Esophagus muscularis mucosa (tissue), 4 donors: ENCODE measurements at places on chromosomes 5 and 9. TPM values are rescaled to one million over a fixed set of nuclear protein-coding genes. Genes with fewer than 3 reads are reported as not detected.
A peak's percentile ranks its signal among the peaks of the same experiment; 100 is the strongest.

GRCh38 chr5:108546939-108547338, 165.0 kb upstream of the FBXL17 start:
- DNase-seq: no peak

GRCh38 chr5:172869691-172870090, 35.6 kb downstream of the ERGIC1 start:
- DNase-seq: no peak

DNA sequence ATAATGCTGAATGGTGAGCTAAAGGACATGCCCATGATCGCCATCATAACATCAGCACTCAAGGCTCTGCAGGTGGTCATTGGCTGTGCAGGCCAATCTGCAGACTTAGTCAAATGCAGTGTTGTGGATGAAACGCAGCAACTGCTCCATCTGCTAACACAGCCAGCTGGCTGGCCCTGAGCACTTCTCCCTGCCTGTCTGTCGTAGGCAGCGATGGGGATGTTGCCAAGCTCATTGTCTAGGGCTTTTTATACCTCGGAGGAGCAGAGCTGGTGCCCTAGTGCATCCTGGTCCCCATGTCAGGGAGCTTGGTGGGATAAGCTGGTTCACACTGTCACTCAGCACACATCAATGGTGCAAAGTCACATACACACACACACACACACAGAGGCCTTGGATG, 189.4 kb downstream of the TENT4A start:
- DNase-seq: peak; percentile 84

DNA sequence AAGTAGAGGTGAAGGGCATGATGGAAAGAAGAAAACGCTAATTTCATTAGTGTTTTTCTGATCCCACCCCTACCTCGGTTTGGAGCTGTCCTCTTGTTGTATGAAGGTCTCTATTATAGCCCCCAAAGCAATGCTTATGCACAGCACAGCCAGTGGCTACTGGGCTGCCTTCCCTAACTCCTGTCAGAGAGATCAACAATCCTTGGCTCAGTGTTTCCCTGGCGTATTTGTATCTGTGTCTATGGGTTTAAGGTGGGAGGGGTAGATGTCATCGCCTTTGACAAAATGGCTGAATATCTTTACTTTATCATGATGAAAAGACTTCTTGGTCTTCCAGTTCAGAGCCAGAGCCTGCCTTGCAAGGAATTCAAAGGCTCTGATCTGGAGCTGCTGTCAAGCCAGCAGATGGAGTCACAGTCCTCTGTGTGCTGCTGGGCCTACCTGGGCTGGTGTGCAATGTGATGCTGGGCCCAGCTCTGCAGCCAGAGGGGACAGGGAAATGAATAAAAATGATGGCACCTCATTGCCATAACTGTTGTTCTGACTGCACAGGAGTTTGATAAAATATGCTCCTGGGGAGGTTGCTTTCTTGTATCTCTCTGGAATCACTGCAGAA, 20.1 kb upstream of the HSPA9 start:
- DNase-seq: no peak

GRCh38 chr5:177368869-177369644, 11.3 kb downstream of the RGS14 start:
- DNase-seq: no peak

GRCh38 chr5:120372899-120373298, 91.2 kb upstream of the PRR16 start:
- no peak for DNase-seq

DNA sequence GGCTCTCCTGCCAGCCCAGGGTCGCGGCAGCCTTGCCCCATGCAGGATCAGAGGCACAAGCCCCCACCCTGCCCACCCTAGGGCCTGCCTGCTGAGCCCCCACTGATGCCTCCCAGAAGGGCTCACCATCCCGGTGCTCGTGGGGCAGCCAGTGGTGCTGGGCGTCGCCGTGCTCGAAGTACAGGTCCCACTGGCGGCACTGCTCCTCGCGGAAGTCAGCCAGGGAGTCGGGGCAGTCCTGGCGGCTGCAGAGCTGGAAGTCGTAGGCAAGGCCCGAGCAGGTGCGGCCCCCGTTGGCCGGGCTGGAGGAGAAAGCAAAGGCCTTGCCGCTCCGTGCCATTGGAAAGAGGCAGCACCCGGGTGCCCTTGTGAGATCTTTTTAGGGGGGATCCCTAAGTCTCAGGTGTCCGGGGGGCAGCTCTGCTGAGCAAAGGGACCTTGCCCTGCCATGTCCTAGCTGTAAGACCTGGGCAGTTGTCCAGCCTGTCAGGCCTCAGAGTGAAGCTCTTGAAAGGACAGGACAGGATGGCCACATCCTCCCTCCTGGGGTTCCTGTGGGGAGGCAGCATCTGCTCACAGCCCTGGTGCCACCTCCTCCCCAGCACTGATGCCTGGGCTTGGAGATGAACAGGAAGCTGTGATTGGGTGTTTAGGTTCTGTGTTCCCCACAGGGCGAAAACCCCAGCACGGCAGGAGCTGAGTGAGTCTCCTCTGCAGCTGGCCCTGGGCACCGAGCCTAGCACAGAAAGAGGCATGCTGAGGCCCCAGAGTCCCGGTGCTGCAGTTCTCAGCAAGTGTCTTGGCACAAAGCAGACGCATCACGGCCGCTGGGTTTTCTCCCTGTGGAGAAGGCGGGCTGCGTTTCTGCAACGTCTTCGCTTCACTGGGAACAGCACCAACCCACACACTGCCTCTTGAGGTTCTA, 77.7 kb downstream of the ZNF354C start:
- DNase-seq: no peak

DNA sequence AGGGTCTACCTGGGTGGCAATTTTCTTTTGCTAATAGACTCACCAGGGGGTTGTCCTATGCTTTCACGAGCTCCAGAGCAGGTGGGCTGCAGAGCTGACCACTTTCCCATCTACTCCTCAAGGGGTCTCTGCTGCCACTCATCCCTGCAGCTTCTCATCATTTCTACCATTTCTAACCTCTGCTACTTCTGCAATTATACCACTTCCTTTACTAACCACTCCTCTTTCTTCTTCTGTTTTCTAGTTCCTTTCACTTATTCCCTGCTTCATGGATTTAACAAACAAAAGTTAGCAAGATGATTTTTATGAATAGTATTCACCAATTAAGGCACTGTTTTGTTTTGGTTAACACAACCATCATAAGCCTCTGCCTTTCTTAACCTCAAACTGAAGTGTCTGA, 34.5 kb upstream of the NIPBL start:
- DNase-seq: no peak

DNA sequence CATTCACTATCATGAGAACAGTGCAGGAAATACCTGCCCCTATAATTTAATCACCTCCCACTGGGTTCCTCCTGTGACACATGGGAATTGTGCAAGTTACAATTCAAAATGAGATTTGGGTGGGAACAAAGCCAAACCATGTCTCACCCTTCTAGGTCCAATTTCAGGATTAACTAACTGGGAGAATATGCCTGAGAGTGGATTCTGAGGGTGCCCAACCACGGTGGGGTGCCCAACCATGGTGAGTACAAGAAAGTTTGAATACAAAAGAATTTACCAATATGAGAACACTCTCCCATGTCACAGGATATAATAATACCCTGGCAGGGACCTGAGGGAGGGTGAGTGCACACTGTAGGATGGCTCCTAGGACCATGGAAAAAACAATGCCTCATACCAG, 17.2 kb upstream of the GDA start:
- DNase-seq: no peak

GRCh38 chr9:68619072-68619471, 78.4 kb upstream of the TMEM252 start:
- no peak for DNase-seq

- no peak for DNase-seq
Observed at GRCh38 chr9:112917047-112917986, 26.6 kb upstream of the SLC46A2 start.

GRCh38 chr5:16886793-16887345, 49.2 kb downstream of the MYO10 start:
- DNase-seq: no peak

Gene SLCO6A1
- total RNA-seq: not detected

Gene SIT1
- 0.83 TPM for total RNA-seq

Gene FAM78A
- total RNA-seq: 4.0 TPM

Gene PAEP
- total RNA-seq: not detected

Gene DNAJC18
- 15.4 TPM for total RNA-seq

Gene PCDHB9
- 1.5 TPM for total RNA-seq
